ENCODE measurements at places on chromosomes 7 and 10.

- DNase-seq = no peak
Measured at GRCh38 chr7:68783684-68784083, 814.6 kb upstream of the AUTS2 start.

DNA sequence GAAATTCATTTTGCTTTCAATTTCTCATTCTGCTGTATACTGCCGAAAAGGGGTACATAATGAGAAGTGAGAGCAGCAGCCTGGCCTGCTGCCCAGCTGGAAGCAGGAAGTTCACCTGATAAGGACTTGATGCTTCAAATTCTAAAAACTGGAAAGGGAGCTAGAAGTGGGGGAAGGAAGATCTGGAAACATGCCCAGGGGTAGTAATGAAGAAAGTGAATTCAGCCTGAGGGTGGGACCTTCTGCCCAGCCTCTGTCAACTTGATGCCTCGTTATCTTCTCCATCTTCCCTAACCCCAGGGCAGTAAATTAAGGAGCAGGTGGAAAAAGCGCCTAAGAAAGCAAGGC is 69.4 kb downstream of the ARMH3 start:
- DNase-seq = peak; percentile 61

GRCh38 chr7:135152442-135152841 is 4.6 kb downstream of the TMEM140 start:
- DNase-seq = no peak

- DNase-seq = no peak
Measured at GRCh38 chr7:115087437-115087836, 165.5 kb downstream of the MDFIC start.

GRCh38 chr10:24821986-24822385 is 98.3 kb upstream of the ARHGAP21 start:
- DNase-seq = no peak
